ENCODE measurements at places on chromosomes 2 and 18. TPM values are rescaled to one million over a fixed set of nuclear protein-coding genes. Genes with fewer than 3 reads are reported as not detected.

- H3K27ac ChIP-seq, result no peak overlapping the region
- no peaks in the 10 kb centered on the region for H3K4me1 ChIP-seq
- H3K36me3 ChIP-seq, result no peaks in the 10 kb centered on the region
- H3K27me3 ChIP-seq, result 0 out of 2 replicates have a peak, but pooled peaks cover 3% of the 10 kb centered on the region
Measured at GRCh38 chr2:105125920-105126319, 88.1 kb downstream of the MRPS9 start.

DNA sequence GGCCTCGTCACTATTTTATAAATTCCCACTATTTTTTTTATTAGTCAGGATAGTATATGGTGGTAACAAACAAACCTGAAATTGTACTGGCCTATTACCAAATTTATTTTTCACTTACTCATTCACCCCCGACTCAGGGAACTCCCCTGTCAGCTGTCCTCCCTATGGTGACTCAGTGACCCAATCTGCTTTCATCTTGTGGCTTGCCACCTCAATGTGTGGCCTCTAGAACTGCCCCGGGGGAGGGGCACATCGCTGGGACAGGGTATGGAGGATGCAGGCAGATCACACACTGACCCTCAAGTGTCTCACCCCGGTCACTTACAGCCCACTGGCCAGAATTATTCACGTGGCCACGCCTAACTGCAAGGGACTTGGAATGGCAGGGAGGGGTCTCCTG lies 71.6 kb downstream of the ACTR2 start:
- H3K36me3 ChIP-seq, result no peaks in the 10 kb centered on the region
- no peak overlapping the region for H3K27ac ChIP-seq
- H3K4me1 ChIP-seq, result peaks cover 25% of the 10 kb centered on the region
- peak; percentile 82 for DNase-seq
- H3K27me3 ChIP-seq, result no peaks in the 10 kb centered on the region
- no peak overlapping the region for H3K4me3 ChIP-seq

GRCh38 chr2:200439981-200440380 lies 69.9 kb downstream of the KCTD18 start:
- DNase-seq, result no peak
- H3K27me3 ChIP-seq, result no peaks in the 10 kb centered on the region
- H3K27ac ChIP-seq, result peak overlapping the region; percentile 15
- H3K36me3 ChIP-seq, result peaks cover 35% of the 10 kb centered on the region

The PLGLB2 gene
- not detected for total RNA-seq

DNA sequence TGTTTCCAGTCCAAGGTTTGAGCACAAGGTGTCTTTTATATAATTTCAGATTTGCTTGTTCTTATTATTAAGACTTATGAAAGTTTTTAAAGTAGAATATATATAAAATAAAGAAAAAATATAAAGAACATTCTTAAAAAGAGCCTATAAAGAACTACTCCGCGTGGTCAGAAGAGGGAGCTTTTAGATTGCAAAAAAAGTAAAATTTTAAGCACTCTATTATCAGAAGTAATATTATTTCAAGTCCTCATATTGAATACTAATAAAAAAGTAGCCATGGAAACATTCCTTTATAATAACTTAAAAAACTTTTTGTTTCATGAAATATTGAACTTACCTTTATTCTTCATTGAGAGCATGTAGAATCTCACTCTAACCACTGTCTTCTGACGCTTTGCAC lies 51.4 kb downstream of the LINC00305 start:
- no peaks in the 10 kb centered on the region for H3K27me3 ChIP-seq
- no peaks in the 10 kb centered on the region for H3K4me1 ChIP-seq
- H3K27ac ChIP-seq, result no peak overlapping the region

The PTRHD1 gene
- 55.1 TPM for total RNA-seq

The PDCD1 gene
- 0.15 TPM for total RNA-seq

The CRYGB gene
- total RNA-seq, result not detected

DNA sequence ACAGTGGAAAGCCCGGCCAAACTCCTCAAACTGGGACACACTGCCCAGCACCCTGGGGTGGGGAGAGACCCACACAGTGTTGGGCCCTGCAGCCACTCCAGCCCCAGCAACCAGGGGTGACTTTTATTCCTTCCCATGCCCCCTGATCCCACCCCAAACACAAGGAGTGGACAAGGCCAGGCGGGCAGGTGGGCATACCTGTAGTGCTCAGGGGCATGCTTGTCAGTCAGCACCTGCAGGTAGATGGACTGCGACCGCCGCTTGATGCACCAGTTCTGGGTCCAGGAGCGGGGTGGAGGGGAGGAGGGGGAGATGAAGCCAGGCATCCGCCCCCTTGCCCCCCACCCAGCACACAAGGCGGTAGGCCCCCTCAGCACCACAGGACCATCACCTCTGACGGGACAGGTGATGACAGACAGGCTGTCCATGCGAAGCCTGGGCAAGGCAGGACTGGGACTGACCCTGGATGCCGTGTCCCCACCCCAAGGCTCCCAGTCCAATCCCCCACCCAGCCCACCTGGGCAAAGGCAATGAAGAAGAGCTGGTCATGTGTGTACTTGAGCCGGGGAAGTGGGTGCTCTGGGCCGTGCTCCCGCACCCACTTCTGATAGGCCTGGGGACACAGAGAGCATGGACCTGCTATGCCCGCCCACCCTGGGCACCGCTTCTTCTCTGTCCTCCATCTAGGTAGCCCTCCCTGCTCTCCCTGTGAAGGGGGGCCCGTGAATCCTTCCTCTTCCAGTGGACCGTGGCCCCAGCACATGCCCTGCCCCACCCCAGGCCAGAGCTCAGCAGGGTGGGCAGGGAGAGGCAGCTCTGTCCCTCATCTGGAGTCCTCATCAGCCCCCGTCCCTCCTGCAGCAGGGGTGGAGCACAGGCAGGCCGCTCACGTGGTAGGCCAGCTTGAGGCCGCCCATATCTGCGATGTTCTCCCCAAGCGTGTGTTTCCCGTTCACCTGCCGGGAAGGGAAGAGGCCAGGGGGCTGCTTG lies 7.1 kb downstream of the ECEL1 start:
- no peak overlapping the region for H3K27ac ChIP-seq
- no peak for DNase-seq
- no peaks in the 10 kb centered on the region for H3K4me1 ChIP-seq
- no peak overlapping the region for H3K4me3 ChIP-seq
- no peaks in the 10 kb centered on the region for H3K36me3 ChIP-seq

The CDCA7 gene
- 60.5 TPM for total RNA-seq

GRCh38 chr18:35438480-35439234 lies 59.1 kb downstream of the INO80C start:
- peak overlapping the region; percentile 34 for H3K27ac ChIP-seq
- H3K36me3 ChIP-seq, result no peaks in the 10 kb centered on the region
- no peaks in the 10 kb centered on the region for H3K4me1 ChIP-seq

The GPAT2 gene
- not detected for total RNA-seq

The CRACDL gene
- total RNA-seq, result 2.4 TPM

The SMAD4 gene
- 61.3 TPM for total RNA-seq

- no peak overlapping the region for H3K27ac ChIP-seq
- no peak for DNase-seq
- no peaks in the 10 kb centered on the region for H3K36me3 ChIP-seq
- H3K27me3 ChIP-seq, result no peaks in the 10 kb centered on the region
- H3K4me3 ChIP-seq, result no peak overlapping the region
- no peaks in the 10 kb centered on the region for H3K4me1 ChIP-seq
Measured at GRCh38 chr2:1115843-1116539, 165.3 kb downstream of the SNTG2 start.

The ELOA2 gene
- not detected for total RNA-seq

- no peak overlapping the region for H3K4me3 ChIP-seq
- no peaks in the 10 kb centered on the region for H3K4me1 ChIP-seq
- no peak for DNase-seq
- H3K27ac ChIP-seq, result no peak overlapping the region
- H3K36me3 ChIP-seq, result no peaks in the 10 kb centered on the region
Measured at GRCh38 chr2:135703300-135703699, 38.4 kb upstream of the UBXN4 start.

GRCh38 chr2:46848447-46848846 lies 67.2 kb downstream of the MCFD2 start:
- H3K27ac ChIP-seq, result peak overlapping the region; percentile 62
- no peaks in the 10 kb centered on the region for H3K27me3 ChIP-seq
- no peaks in the 10 kb centered on the region for H3K36me3 ChIP-seq
- no peak overlapping the region for H3K4me3 ChIP-seq
- H3K4me1 ChIP-seq, result peaks cover 51% of the 10 kb centered on the region

The FTCDNL1 gene
- total RNA-seq, result 2.8 TPM

GRCh38 chr2:88930659-88931058 lies 239.2 kb downstream of the RPIA start:
- no peaks in the 10 kb centered on the region for H3K36me3 ChIP-seq
- no peaks in the 10 kb centered on the region for H3K4me1 ChIP-seq
- H3K27ac ChIP-seq, result no peak overlapping the region
- H3K4me3 ChIP-seq, result no peak overlapping the region

GRCh38 chr18:27411013-27411412 lies 225.9 kb upstream of the CHST9 start:
- H3K4me3 ChIP-seq, result no peak overlapping the region
- no peaks in the 10 kb centered on the region for H3K36me3 ChIP-seq
- H3K4me1 ChIP-seq, result no peaks in the 10 kb centered on the region
- H3K27ac ChIP-seq, result no peak overlapping the region
- H3K27me3 ChIP-seq, result no peaks in the 10 kb centered on the region
- DNase-seq, result no peak

The EFHD1 gene
- 73.5 TPM for total RNA-seq

DNA sequence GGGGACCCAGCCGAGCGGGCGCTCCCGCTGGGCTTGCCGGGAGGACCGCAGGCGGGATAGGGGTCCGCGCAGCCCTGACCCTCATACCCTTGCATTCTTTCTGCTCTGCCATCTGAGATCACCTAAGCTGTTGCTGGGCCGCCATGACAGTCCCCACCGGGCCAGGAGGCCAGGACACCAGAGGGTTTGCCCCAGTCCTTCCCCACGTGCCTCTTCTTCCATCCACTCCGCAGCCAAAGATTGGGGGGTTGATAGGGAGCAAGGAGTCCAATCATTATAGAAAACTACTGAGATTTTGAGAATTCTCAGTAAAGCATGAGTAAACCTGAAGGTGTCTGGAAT lies 453 bp upstream of the GRB14 start:
- H3K4me3 ChIP-seq, result peak overlapping the region; percentile 41
- H3K27ac ChIP-seq, result no peak overlapping the region
- H3K27me3 ChIP-seq, result peaks cover 28% of the 10 kb centered on the region

The XIRP2 gene
- not detected for total RNA-seq

DNA sequence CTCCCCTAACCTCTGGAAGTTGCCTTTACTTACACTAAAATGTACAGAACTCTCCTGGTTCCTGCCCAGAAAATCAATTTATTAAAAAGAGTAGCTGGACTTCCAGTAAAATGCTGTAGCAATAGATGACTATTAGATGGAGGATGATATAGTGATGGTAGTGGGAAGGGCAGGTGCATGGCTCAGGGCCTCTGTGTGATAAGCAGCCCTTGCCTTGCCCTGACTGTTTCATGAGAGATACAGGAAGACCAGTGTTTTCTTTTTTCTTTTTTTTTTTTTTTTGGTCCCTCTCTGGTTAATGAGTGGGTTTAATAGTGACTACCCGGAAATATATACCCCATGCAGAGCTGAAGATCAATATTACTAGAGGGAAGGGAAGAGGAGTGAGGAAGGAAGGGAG lies 48.7 kb upstream of the NEDD4L start:
- no peak overlapping the region for H3K4me3 ChIP-seq
- H3K4me1 ChIP-seq, result no peaks in the 10 kb centered on the region
- no peak overlapping the region for H3K27ac ChIP-seq
- no peaks in the 10 kb centered on the region for H3K36me3 ChIP-seq

DNA sequence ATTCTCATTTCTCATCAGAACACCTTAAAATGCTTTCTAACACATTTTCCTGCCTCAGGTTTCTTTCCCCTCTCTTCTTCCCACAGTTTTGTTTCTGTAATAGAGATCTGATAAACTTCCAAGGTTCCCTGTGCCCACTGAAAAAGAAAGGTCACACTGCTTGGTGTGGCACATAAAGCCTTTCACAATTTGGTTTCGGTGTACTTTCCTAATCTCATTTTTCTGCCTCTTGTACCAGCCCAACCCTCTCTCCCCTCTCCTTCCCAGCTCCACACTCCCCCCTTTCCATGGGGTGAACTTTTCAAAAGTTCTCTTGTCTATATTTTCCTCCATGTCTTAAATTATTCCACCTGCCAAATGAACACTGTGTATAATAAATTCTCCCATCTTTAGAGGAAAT lies 7.2 kb downstream of the EIF2AK3 start:
- no peaks in the 10 kb centered on the region for H3K27me3 ChIP-seq
- no peaks in the 10 kb centered on the region for H3K4me1 ChIP-seq
- no peak for DNase-seq
- H3K4me3 ChIP-seq, result no peak overlapping the region

The MYO7B gene
- 0.15 TPM for total RNA-seq

- H3K4me1 ChIP-seq, result no peaks in the 10 kb centered on the region
- no peak overlapping the region for H3K27ac ChIP-seq
- no peak overlapping the region for H3K4me3 ChIP-seq
Measured at GRCh38 chr2:21314322-21314835, 190.6 kb downstream of the TDRD15 start.

DNA sequence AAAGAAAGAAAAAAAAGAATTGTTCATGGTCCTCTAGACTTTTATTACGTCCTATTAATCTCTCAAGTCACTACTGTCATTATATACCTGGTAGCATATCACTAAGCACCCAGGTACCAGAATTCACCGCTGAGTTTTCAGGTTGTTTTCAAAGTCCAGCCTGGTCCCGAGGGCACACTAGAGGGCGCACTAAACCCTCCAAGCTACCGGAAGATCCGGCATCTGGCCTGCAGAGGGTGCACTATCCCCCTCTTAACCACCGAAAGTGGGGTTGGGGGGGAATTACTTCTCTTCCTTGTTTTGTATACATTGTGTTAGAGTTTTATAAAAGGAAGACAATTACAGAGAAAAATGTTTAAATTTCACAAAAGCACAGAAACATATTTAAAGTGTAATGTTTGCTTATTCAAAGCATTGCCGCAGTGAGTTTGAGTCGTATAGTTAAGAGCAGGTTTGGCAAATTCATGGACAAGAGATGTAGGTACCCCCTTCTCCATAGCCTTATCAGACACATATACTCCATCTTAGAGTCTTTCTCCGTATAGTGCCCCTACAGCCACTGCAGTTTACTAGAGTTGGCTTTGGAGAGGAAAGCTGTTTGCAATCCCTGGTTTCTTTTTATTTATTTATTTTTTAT lies 19.2 kb downstream of the MOGAT1 start:
- H3K4me1 ChIP-seq, result no peaks in the 10 kb centered on the region
- DNase-seq, result peak; percentile 55
- H3K36me3 ChIP-seq, result no peaks in the 10 kb centered on the region
- no peaks in the 10 kb centered on the region for H3K27me3 ChIP-seq

All from Panc1 (cell line).